ENCODE measurements at places on chromosomes 7 and 10.

- no peak for DNase-seq
These were observed 704.9 kb upstream of the LRRN3 start for GRCh38 chr7:110386006-110386405.

DNA sequence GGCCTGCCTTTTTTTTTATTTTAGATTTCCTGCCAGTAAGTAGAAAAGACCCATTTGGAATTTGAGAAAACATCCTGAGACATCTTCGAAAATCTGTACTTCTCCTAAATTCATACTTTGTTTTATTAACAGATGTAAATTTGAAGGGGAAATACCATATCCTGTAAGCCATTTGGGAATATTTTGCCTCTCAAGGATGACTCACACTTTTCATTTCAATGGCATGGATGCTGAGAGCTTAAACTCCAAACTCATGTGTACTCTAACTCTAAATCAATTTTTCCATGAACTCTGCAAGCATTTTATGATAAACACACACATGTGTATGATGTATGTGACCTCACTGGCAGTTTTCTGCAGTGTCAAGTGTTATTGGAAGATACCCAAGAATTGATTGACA, 89.0 kb downstream of the SEMA3A start:
- DNase-seq, result no peak

DNA sequence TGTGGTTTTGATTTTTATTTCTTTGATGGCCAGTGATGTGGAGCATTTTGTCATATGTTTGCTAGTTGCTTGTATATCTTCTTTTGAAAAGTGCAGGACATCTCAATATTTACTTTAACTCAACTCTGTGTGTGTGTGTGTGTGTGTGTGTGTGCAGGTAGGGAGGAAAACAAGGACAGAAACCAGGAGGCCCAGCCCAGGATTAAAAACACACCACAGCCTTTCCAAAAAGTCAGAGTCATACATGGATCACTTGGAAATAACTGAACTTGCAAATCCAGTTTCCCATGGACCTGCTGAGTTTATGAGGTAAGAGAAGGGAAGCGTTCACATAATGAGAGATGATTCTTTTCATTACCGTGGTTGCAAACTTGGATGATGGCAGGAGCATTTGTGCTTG, 189.9 kb upstream of the LYZL1 start:
- no peak for DNase-seq

DNA sequence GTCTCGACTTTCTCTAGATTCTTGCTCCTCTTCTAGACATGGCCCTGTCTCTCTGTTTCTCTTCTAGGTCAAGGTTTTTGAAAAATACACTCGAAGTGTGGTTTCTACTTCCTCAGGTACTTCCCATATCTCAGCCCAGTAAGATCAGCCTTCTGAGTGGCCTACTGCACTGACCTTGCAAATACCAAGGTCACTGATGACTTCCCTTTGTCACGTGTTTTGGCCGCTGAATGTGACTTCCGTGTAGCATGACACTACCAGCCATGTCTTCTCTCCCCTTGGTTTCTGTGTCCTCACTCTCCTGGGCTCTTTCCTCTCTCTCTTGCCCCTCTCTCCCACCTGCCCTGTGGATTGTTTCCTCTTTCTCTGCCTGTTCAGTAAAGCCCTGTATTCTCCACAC, 7.9 kb upstream of the WIPF3 start:
- no peak for DNase-seq

DNA sequence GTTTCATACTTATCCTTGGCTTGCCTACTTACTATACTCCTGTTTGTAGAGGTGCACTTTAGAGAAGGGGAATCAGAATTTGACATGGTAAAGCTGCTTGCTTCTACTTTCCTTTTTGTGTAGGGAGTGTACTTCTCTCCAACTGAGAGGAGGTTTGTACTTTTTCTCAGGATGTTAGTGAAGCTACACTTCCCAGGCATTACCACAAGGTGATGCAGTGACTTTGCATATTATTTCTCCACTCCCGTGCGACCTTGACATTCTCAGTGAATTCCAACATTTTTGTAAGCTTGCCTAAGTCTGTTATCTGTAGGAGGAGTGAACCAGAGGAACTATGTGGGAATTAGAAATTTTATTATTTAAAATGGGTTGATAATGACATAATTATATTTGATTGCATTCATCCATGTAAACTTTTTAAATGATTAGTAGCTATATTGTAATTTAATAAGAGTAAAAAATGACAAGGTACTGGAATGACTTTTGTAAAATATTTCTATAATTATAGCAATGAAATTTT, 5.2 kb downstream of the TAX1BP1 start:
- DNase-seq, result no peak

GRCh38 chr10:88008866-88009470, 145.5 kb downstream of the PTEN start:
- DNase-seq, result no peak

All from CD4-positive, alpha-beta T cell treated with Interleukin-2 at 100 ng/mL for 4 hours (primary cell).